HepG2 (cell line): ENCODE measurements at places on chromosomes 13 and 19. TPM values are rescaled to one million over a fixed set of nuclear protein-coding genes. Genes with fewer than 3 reads are reported as not detected.

Gene UBE2L5
- 0.13 and 0.22 TPM in 2 replicates for total RNA-seq

Gene MAST1
- total RNA-seq: 0.27 and 0.73 TPM in 2 replicates

Gene ATP7B
- 39.6 and 57.4 TPM in 2 replicates for total RNA-seq

Gene EFNA2
- total RNA-seq: 4.3 and 9.9 TPM in 2 replicates

Gene CRLF1
- 105 and 217 TPM in 2 replicates for total RNA-seq

Gene HRC
- 1.5 and 3.6 TPM in 2 replicates for total RNA-seq

Gene IGSF23
- total RNA-seq: 2.3 and 3.4 TPM in 2 replicates

DNA sequence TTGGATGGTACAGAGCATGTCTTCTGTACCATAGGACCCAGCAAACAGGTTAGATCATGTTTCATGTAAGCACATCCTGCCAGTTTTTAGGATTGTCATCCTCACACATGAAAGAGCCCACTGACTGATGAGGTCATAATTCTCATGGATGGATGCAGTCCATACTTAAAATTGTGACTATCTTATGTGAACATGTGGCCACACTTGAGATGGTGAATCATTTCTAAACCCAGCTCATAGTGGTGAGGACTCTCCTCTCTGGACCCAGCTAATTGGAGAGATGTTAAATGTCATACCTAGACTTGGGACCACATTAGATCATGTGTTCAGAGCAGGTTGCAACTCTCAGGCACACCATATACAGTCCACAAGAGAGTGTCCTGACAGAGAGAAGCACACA, 24.8 kb upstream of the ZNF254 start:
- H3K27me3 ChIP-seq: no peaks in the 10 kb centered on the region
- H3K4me1 ChIP-seq: peaks cover 17% of the 10 kb centered on the region
- no peak overlapping the region for H3K27ac ChIP-seq
- no peak for DNase-seq
- H3K36me3 ChIP-seq: peaks cover 3% of the 10 kb centered on the region

DNA sequence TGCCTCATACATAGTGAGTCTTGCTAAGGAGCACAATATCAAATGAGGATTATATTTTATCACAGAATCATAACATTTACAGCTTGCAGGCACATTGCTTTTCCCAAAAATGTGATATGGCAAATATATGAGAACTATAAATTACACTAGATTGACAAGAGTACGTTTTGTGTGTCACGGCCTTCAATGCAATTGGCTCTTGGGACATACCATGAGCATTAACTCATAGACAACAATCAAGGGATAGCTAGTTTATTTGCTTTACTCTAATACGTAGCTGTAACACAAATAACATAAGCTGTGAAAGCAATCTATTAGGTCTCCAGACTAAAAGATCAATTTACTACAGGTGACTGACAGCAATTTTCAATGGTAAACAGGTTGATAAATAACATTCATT, 17.8 kb downstream of the LHFPL6 start:
- DNase-seq: no peak
- H3K36me3 ChIP-seq: no peaks in the 10 kb centered on the region
- no peaks in the 10 kb centered on the region for H3K27me3 ChIP-seq
- H3K4me3 ChIP-seq: no peak overlapping the region

- H3K27ac ChIP-seq: no peak overlapping the region
- no peak for DNase-seq
- H3K27me3 ChIP-seq: no peaks in the 10 kb centered on the region
Measured at GRCh38 chr19:54659300-54659699, 3.5 kb upstream of the LILRB4 start.

DNA sequence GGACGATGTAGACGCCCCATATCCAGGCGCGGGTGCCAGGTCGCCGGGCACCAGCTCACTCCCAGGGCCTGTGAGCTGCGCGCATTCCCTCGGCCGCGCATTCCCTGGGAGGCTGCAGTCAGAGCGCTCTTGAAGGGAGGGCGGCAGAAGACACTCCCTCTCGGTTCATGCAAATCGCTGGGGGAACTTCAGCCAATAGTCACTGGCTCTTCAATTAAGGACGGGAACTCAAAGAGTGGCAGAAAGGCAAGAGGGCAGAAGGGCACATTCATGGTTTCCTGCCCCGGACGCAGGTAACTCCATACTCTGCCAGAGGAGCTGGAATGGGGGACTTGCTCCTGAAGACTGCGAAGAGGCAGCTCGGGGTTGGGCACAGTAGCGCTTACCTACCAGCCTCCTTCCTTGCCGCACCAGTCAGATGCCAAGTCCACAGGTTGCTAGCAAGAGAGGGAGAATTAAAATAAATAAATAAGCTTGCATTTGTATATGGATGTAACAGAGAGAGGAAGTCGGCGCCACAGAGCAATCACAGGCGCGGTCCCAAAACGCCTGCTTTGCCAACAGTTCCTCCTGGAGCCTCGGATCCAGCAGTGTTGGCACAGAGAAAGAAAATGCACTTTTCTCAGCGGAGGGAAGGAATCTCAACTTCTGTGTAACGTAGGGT, 459 bp downstream of the PCDH20 start:
- H3K36me3 ChIP-seq: no peaks in the 10 kb centered on the region
- no peaks in the 10 kb centered on the region for H3K4me1 ChIP-seq
- peak; percentile 26 for DNase-seq
- H3K27me3 ChIP-seq: peaks cover 28% of the 10 kb centered on the region

DNA sequence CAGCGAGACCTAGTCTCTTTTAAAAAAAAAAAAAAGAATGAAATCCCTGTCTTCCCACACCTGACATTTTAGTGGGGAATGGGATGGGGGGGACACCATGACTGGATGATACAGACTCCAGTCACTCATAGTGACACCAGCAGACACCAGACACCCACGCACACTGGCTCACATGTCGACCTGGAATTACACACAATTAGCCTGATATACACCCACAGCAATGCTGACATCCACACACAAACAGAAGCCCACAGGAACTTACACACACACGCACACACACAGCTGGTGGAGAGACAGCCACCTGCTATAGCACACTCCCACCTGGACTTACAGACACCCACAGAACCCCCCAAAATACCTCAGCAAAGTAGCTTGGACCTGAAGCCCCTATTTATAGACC, 8.3 kb upstream of the NANOS3 start:
- H3K4me3 ChIP-seq: no peak overlapping the region
- peaks cover 9% of the 10 kb centered on the region; the same call in 1 of the 3 replicates for H3K27me3 ChIP-seq
- no peak for DNase-seq

DNA sequence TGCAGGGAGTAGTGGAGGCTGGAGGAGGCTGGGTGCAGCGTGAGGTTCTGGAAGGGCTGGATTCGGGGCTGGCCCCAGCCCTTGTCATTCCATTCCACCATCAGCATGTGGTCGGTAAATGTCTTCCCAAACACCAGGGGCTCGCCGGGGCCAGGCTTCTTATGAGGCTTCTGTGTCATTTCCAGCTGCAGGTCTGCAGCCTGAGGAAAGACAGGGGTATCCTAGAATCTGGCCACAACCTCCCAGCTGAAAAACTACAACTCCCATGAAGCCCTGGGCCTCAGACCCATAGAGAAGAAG, 4.4 kb downstream of the BCAT2 start:
- peaks cover 38% of the 10 kb centered on the region for H3K4me1 ChIP-seq
- peak overlapping the region; percentile 78 for H3K4me3 ChIP-seq
- H3K27ac ChIP-seq: peak overlapping the region; percentile 82
- H3K27me3 ChIP-seq: no peaks in the 10 kb centered on the region
- DNase-seq: no peak
- no peaks in the 10 kb centered on the region for H3K36me3 ChIP-seq

- no peaks in the 10 kb centered on the region; the same call in 1 of the 2 replicates for H3K27me3 ChIP-seq
- H3K36me3 ChIP-seq: no peaks in the 10 kb centered on the region
- H3K27ac ChIP-seq: no peak overlapping the region
- H3K4me1 ChIP-seq: no peaks in the 10 kb centered on the region
- H3K4me3 ChIP-seq: no peak overlapping the region
- no peak for DNase-seq
Measured at GRCh38 chr13:37701972-37702371, 103.4 kb upstream of the POSTN start.

GRCh38 chr13:94415500-94416237, 63.8 kb downstream of the DCT start:
- H3K36me3 ChIP-seq: no peaks in the 10 kb centered on the region
- peaks cover 8% of the 10 kb centered on the region for H3K4me1 ChIP-seq
- H3K27me3 ChIP-seq: no peaks in the 10 kb centered on the region
- no peak for DNase-seq

DNA sequence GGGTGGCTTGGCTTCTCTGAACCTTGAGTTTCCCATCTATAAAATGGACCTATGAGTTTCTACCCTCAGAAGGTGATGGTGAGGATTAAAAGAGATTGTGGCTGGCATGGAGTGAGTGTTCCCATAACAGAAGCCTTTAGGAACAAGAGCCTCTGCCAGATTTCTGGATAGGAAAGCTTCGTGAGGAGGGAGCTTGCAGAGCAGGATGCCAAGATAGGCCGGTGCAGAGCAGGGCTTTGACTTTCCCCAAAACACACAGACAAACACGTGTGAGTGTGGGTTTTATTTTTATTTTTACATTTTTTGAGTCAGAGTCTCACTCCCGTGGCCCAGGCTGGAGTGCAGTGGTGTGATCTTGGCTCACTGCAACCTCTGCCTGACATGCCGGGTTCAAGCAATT, 3.7 kb upstream of the CNN1 start:
- H3K27ac ChIP-seq: no peak overlapping the region
- peaks cover 29% of the 10 kb centered on the region for H3K4me1 ChIP-seq
- DNase-seq: no peak
- no peak overlapping the region for H3K4me3 ChIP-seq
- no peaks in the 10 kb centered on the region for H3K36me3 ChIP-seq

DNA sequence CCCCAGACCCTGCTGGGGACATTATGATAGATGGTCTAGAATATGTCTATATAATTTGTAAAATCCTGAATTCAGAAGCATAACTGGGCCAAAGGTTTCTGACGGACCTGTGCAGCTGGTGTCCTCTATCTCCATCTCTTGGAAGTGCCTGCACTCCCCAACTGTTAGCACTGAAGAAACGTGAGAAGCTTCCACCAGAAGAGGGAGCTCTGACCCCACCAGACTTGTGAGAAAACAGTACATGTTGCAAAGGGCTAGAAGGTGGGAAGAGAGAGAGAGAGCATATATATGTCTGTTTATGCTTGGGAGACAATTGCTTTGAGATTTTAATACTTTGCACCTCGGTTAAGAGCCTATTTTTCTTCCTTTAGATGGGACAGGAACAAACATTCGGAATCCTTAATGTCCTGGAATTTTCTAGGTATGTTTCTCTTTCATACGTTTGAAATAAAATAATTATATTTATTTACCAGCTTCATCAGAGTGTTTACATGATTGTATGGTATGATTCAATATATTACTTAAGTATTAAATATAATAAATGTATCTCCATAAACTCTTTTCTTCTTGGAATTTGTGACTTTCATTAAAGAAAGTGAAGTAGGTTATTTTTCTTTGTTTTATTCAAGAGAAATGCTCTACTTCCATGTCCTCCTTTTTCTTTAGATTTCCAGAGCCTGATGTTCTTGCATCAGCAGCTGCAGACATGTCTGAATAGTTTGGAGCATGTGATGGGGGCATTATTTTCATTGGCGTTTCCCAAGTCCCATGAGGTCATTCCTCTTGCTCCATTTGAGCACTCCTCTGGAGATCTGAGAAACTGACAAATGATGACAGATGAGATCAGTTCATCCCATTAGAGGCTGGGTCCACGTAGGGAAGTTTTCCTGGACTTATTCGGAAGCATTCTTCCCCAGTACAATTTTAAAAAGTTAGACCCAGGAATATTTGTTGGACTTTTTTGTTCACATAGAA, 202.9 kb downstream of the ATP8A2 start:
- H3K27me3 ChIP-seq: 0 out of 2 replicates have a peak, but pooled peaks cover 2% of the 10 kb centered on the region
- H3K27ac ChIP-seq: no peak overlapping the region

DNA sequence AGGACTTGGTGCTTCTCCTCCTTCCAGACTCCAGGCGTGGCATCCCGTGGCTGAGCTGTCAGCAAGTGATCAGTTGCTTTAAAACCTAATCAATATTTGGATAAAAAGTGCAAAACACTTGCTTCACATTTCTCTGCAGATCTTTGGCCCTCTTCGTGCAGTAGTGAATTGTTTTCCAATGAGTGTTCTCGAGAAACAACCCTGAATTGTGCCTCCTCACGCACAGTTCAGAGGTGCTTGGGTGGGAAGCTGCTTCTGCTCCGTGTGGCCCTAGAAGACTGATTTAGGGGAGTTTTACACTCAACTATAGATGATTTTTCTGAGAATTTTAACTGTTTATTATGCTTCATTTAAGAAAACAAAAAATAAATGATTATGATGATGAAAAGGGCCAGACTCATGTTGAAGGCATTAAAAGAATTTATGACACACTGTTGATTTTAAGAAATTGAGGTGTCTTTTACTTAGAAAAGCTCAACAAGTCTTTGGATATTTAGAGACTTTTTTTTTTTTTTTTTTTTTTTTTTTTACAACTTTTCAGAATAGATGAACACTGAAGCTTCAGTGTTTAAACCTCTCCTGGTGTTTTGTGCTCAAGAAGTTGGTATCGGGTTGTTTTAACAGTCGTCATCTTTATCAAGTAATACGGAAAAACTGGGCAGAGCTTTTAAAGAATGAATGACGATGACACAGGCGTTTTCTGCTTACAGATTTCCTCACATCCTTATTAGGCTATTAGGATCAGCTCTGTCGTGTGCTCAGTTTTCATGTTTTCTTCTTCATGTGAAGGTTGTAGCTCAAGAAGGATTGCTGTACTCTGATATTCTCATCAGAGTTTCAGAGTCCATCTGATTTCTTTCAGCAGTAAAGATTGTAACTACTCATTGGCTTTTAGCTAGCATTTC, 39.5 kb upstream of the TEX29 start:
- no peaks in the 10 kb centered on the region for H3K27me3 ChIP-seq
- H3K4me1 ChIP-seq: no peaks in the 10 kb centered on the region
- H3K27ac ChIP-seq: no peak overlapping the region

- no peak for DNase-seq
- peaks cover 54% of the 10 kb centered on the region for H3K4me1 ChIP-seq
- H3K36me3 ChIP-seq: no peaks in the 10 kb centered on the region
Measured at GRCh38 chr19:53662209-53662608, 30.4 kb downstream of the DPRX start.

DNA sequence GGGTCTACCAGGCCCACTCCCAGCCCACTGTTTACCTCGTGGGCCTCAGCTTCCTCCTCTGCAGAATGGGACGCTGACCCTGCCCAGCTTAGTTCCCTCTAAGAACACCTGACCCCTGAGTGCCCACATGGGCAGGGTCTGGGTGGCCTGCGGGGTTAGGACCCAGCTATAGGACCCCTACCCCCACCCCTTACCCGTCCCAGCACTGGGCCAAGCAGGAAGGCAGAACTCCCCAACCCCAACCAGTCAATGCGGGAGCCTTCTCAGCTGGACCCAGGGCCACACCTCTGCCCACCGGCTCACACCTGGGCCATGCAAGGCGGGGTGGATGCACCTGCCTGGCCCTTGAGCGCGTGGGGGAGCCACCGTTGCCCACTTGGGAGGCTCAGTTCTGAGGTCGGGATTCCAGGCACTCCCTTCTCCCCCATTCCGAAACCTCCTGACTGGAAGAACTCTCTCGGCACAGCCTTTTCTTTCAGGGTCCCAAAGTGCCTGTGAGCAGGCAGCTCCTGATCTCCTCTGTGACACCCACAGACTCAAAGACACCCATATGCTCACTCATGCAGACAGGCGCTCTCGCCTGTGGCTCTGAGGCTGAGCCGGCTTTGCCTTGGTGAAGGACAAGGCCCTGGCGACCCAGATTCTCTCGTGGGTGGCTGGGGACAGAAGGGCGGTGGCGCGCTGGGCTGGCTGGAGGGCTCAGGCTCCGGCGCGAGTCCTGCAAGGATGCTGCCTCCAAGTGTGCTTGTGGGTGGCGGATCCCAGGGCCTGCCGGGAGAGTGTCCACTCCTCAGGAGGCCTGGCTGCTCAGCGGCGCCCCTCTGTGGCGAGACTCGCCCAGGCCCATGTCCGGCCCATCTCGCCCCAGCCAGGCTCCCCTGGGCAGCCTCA, 27.9 kb upstream of the PARP4 start:
- peaks cover 8% of the 10 kb centered on the region; the same call in 1 of the 2 replicates for H3K4me1 ChIP-seq
- no peaks in the 10 kb centered on the region; the same call in 1 of the 2 replicates for H3K27me3 ChIP-seq
- peak; percentile 2 for DNase-seq
- H3K27ac ChIP-seq: no peak overlapping the region
- no peaks in the 10 kb centered on the region for H3K36me3 ChIP-seq
